ENCODE measurements at places on chromosomes 1 and 21.

DNA sequence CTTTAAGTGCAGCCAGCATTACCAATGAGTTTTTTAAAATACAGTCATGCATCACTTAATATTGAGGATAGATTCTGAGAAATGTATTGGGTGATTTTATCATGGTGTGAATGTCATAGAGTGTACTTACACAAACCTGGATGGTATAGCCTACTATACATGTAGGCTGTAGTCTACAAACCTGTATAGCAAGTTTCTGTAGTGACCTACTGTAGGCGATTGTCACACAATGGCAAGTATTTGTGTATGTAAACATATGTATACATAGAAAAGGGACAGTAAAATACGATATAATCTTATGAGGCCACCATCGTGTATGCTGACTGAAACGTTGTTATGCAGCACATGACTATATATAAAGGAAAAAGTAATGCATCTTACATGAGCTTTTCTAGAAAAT is 48.2 kb downstream of the RPE65 start:
- no peaks in the 10 kb centered on the region for H3K4me1 ChIP-seq
- no peak overlapping the region for H3K27ac ChIP-seq
- DNase-seq, result no peak
- no peak overlapping the region for H3K4me3 ChIP-seq
- no peaks in the 10 kb centered on the region for H3K27me3 ChIP-seq

DNA sequence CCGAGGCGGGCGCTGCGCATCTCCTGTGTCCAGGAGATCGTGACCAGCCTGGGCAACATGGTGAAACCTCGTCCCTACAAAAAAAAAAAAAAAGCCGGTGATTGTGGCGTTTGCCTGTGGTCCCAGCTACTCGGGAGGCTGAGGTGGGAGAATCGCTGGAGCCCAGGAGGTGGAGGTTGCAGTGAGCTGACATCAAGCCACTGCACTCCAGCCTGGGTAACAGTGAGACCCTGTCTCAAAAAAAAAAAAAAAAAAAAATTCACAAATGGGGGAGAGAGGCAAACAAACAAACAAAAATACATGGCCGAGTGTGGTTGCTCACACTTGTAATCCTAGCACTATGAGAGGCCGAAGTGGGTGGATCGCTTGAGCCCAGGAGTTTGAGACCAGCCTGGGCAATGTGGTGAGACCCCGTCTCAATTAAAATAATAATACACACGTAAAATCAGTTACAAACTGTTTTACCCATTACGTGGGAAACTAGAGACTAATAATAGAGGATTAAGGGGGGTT is 758 bp downstream of the TATDN3 start:
- H3K27ac ChIP-seq, result peak overlapping the region; percentile 97
- H3K4me1 ChIP-seq, result peaks cover 9% of the 10 kb centered on the region
- no peaks in the 10 kb centered on the region for H3K27me3 ChIP-seq
- peak overlapping the region; percentile 89 for H3K4me3 ChIP-seq
- H3K36me3 ChIP-seq, result no peaks in the 10 kb centered on the region
- DNase-seq, result no peak

GRCh38 chr1:42931911-42932422 is 26.7 kb downstream of the SLC2A1 start:
- H3K27me3 ChIP-seq, result no peaks in the 10 kb centered on the region
- DNase-seq, result no peak
- H3K4me3 ChIP-seq, result no peak overlapping the region
- peaks cover 39% of the 10 kb centered on the region for H3K36me3 ChIP-seq
- H3K27ac ChIP-seq, result peak overlapping the region; percentile 16

DNA sequence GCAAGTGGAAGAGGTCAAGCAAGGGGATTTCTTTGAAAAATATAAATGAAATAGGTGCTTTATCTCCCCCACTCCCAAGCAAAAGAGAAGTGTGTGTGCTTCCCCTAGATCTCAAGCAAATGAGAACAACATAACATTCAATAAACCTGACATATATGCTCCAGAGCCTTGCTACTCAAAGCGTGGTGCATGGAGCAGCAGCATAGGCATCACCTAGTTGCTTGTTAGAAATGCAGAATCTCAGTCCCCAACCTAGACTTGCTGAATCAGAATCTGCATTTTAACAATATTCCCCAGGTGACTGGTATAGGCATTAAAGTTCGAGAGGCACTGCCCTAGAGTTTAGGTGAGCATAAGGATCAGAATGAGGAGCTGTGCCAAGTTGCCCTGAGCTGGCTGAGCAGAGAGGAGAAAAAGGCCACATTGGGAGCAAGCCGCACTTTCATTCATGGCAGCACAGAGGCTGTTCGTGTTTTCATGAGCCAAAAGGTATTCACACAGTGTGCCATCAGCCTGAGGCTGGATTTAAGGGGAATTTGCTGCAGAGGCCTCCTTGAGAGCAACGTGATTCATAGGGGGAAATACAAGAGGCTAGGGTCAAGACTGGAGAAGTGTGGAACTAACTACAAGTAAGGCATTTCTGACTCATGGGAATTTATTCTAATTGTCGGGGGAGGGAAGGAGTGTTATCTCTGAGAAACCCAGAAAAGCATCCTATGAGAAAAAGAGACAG is 14.3 kb upstream of the LPAR3 start:
- H3K4me1 ChIP-seq, result no peaks in the 10 kb centered on the region
- DNase-seq, result no peak
- no peaks in the 10 kb centered on the region for H3K36me3 ChIP-seq
- H3K27ac ChIP-seq, result no peak overlapping the region

DNA sequence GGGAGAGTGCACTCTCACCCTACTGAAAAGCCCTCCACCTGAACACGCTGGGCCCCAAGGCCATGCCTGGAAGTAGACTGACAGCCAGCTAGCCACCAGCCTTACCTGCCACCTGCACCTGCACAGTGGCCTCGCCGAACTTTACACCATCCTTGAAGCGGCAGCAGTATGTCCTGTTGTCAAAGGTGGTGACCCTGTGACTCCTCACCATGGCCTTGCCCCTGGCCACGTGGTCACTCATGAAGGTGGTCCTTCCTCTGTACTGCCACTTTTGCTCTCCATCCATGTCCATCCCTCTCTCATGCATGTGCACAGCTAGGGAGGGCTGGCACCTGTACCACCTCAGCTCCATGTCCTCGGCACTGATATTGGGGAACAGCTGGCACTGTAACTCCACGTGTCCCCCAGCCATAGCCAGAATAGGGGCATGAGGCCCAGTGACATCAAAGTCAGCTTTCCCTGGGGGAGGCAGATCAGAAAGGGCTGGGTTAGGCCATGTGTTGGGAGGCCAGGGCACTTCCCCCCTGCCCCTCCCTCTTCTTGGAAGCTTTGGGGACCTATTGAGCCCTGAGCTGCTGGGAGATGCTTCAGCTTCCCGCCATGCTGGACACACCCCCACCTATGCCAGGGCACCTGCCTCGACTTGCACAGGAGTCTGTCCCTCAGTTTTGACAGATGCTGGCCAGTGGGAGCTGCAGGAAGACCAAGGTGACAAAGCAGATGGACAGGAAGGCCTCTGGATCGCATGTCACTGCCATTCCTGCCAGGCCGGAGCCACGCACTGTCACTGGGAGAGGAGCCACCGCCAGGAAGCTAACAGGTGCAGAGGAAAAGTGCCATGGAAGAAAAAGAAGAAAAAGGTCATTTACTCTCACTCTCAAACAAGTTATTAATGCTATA is 24.6 kb downstream of the RNF187 start:
- no peak for DNase-seq
- H3K27me3 ChIP-seq, result peaks cover 25% of the 10 kb centered on the region
- H3K27ac ChIP-seq, result no peak overlapping the region
- no peak overlapping the region for H3K4me3 ChIP-seq

DNA sequence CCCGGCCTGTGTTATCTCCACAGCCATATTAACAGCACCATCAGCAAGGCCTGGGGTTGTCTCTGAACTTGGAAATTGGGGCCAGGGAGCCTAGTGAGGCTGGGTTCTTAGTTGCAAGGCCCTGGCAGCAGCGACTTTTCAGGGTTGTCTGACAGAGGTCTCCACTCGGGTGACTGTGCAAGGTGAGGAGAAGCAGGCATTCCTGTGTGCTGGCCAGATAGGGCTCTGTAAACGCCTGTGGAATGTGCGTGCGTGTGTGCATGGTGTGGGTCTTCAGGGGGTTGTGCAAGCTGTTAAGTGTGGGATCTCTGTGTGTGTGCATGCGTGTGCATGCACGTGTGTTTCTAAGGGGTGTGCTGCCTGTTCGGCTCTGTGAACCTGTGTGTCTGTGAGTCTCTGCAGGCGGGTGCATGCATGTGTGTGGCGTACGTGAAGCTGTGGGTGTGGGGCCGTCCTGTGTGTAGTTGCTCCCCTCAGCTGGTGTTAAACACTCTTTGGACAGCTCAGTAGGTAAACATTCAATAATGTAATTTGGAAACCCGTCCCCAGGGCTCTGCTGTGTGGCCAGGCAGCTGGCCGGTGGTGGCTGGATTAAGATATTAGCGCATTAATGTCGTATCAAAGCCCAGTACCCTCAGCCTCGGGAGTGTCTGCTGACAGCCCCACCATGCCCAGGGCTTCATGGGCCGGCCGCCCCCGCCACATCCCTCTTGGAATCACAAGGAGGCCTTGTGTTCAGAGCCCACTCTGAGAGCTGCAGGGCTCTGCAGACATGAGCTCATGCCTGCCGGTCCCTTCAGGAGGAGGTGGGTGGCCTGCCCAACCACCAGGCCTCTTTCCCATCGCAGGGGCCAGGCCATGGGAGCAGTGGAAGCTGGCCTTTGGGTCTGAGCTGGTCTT is 189.9 kb downstream of the FOXD2 start:
- no peak overlapping the region for H3K4me3 ChIP-seq
- no peak overlapping the region for H3K27ac ChIP-seq
- DNase-seq, result no peak
- H3K27me3 ChIP-seq, result peaks cover 6% of the 10 kb centered on the region
- H3K4me1 ChIP-seq, result peaks cover 6% of the 10 kb centered on the region
